ENCODE measurements at places on chromosomes 16 and 17.

DNA sequence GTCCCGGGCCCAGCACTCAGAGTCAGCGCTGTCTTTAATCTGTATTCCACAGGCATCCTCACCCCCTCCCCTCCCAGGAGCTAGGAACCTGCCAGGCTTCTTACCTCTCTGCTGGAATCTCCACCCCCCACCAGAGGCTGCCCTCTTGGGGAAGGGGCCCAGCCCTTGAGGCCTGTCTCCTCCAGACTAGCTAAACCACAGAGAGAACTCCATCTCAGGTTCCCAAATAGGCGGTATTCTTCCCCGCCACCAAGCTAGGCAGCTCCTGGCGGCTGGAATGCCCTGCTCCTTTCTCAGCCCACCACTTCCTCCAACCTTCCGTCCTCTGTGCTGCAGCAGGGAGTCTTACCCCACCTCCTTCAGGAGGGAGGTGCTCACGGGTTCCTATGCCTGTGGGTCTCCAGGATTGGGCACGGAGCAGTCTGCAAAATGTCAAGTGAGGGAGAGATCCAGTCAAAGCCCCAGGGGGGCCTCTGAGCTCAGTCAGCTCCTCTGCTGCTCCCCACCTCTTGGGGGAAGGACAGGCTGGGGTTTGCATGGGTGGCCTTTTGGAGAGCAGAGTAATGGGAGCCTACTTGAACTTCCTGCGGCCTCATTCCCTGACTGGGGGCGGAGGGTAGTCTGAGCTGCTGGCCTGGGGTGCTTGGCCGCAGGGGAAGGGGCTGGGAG, 55.7 kb downstream of the SREBF1 start:
- no peak for DNase-seq

GRCh38 chr16:57608462-57609113, 19.8 kb upstream of the ADGRG1 start:
- DNase-seq, result no peak

DNA sequence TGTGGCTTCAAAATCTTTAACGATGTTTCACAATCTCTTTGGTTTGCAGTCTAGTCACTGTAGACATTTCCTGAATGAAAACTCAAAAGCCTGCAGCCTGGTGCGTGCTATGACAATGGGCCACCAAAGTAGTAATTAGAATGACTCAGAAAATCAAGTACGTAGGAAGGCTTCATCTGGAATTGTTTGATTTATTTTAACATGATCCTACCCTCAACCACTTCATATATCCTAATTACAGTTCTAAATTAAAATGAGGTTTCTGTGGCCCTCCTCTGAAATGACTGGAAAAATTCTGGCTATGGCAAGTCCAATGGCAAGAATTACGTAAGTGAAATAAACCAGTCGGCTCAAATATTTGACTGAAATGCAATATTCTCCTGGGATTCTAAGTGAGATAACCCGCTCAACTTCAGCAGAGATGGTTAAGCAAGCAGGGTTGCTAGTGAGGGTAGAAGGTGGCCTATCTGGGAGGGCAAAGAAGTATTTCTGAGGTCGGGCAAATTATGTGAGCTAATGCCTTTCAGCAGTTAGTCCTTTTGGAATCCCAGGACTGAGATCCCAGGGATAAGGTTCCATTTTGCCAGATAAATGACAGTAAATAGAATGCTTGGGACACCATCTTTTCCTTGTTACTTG, 145.6 kb upstream of the MYOCD start:
- DNase-seq, result no peak

DNA sequence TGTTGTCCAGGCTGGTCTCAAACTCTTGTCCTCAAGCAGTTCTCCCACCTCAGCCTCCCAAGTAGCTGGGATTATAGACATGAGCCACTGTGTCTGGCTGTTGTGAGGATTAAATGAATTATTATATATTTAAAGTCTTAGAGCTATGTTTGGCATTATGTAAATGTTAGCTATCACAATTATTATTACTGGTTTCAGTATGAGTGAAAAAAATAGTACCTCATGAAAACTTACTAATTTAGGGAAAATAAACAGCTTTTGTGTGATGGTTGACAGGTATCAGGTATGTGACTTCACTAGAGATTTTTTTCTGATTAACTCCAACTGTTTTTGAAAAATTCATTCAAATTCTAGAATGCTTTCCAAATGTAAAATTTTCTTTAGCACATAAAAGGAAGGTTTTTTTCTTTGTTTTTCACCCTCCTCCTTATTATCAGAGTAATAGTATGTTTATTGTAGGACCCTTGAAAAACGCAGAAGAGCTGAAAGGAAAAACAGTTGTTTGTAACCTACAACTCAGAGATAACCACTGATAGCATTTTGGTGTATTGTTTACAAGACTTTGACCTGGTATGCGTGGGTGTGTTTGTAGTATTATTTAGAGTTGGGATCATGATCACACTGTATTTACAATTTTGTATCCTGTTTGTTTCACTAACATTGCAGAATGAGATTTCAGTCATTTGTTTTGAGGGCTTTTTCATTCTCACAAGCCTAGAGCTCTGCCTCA, 13.2 kb downstream of the NLK start:
- no peak for DNase-seq

Measured in NCI-H524 treated with DMSO at 0.1 percent for 48 hours (cell line).